ENCODE measurements at places on chromosomes 6 and 20. TPM values are rescaled to one million over a fixed set of nuclear protein-coding genes. Genes with fewer than 3 reads are reported as not detected.

NRSN1 gene
- 0.17 TPM for total RNA-seq

DNA sequence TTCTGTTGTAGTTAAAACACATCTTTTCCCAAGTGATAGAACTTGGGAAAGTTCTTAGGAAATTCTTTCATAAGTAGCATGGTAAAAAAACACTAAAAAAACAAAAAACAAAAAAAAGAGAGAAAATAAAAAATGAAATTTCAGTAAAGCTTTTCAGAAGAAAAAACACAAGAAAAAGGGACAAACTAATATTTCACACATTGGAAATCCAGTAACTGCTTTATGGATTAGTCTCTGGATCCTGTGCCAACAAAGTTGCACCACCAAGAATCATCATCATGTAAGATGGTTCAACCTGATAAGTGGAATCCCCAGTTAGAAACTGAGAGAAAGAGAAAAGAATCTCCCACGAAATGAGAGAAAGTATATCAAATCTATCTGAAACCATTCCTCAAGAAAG is 144.2 kb downstream of the GMDS start:
- DNase-seq = no peak

DNA sequence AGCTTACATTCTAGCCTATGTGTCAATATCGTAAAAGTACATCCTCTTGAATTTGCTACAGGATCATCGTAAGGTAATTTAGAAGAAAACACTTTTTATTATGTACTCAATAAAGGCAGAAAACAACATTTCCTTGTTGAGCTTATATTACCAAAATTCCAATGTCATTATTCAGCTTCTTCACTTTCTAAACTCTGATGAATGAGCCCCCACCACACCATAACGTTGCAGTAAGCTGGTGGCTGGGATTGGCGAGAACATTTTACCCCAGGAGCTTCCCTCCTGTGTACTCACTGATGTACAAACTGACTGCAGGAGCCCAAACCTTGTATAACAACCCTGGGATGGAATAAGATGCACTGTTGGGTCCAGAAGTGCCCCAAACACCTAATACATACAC is 238.1 kb upstream of the MARCKS start:
- DNase-seq = no peak

- no peak for DNase-seq
Observed at GRCh38 chr20:36941401-36941835, 10.1 kb downstream of the SAMHD1 start.

SIRPB2 gene
- total RNA-seq = not detected

GRCh38 chr6:46510651-46511050 is 19.4 kb upstream of the RCAN2 start:
- no peak for DNase-seq

DNA sequence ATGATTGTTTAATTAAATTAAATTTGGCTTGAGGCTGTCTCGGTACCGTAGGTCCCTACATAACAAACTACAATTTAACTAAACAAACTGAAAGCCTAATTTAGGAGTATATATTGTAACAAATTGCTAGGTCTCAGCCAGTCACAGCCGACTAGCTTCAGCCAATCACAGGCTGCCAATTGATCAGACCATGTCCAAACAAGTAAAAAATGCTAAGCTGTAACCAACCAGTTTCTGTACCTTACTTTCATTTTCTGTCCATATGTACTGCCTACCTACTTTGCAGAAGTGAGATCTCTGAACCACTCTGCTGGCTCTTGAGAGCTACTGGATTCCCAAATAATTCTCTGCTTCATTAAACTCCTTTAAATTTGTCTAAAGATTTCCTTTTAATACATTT is 648.0 kb upstream of the GJE1 start:
- DNase-seq = no peak

CCM2L gene
- 0.19 TPM for total RNA-seq

GRCh38 chr6:64252256-64252655 is 616.7 kb downstream of the PHF3 start:
- DNase-seq = no peak

MAP7 gene
- 45.4 TPM for total RNA-seq

HLA-DPB1 gene
- total RNA-seq = 10.9 TPM

DNA sequence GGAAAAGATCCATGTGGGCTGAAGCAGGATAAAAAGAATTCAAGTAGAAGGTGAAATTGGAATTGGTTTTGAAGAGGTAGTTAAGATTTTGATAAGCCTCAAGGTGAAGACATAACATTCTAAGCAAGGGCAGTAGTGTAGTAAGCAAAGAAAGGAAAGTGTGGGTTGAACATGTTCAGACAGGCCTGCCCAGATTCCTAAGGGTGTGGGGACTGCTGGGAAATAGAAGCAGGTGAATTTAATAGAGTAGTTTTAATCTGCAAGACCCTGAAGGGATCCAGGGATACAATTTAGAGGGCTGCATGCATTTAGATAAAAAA is 19.1 kb downstream of the TAB2 start:
- no peak for DNase-seq

XKR7 gene
- 4.9 TPM for total RNA-seq

THBS2 gene
- 4.2 TPM for total RNA-seq

- no peak for DNase-seq
Observed at GRCh38 chr6:95286874-95287273, 290.5 kb upstream of the MANEA start.

DNA sequence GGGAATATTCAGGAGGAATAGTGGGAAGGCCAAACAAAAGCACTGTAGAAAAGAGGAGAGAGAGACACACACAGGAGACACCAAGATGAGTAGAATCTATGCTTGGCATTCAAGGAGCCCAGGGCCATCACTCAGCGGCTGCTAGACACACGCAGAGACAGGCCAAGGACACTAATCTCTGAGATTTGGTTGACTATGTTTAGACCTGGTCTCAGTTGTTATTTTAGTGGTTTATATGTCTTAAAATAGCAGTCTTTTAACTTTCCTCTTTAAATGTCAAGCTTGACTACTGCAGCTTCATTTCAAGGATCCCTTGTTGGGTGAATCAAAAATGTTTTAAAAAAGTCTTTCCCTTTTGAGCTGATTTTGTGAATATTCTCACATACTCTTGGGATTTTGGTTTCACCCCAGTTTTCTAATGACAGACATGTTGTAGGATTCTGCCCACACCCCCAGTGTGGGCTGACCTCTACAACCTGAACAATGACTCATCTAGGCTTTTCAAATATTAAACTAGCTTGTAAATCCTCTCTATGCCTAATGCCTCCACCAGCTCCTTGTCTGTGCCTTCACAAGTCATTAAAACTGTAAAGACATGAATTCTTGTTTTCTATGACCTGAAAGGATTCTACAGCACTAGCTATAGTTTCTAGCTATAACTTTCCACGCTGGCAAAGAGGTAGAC is 142.7 kb upstream of the EXOC2 start:
- no peak for DNase-seq

- DNase-seq = no peak
Observed at GRCh38 chr6:122645256-122645655, 35.1 kb downstream of the PKIB start.

All from type B pancreatic cell (in vitro differentiated cells).